ENCODE measurements at places on chromosomes 7 and 10.

- DNase-seq, result no peak
These were observed 475.6 kb upstream of the KLF6 start for GRCh38 chr10:4260483-4261124.

DNA sequence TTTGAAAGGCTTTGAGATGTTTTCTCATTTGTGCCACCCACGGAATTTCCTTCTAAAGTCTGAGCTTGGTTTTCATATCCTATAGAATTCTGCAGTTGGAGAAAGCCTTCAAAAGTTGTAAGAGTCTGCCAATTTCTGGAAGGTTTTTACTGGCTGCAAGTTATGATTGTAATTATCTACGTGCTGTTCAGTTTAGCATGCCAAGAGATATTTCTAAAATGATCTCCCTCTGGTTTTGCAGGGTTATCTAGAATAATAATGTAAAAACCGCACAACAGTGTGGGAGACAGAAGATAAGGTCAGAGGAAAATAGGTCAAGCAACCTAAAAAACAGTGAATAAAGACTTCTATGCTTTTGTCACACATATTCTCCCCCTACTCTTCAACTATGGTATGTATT is 69.3 kb downstream of the MTERF1 start:
- no peak for DNase-seq

DNA sequence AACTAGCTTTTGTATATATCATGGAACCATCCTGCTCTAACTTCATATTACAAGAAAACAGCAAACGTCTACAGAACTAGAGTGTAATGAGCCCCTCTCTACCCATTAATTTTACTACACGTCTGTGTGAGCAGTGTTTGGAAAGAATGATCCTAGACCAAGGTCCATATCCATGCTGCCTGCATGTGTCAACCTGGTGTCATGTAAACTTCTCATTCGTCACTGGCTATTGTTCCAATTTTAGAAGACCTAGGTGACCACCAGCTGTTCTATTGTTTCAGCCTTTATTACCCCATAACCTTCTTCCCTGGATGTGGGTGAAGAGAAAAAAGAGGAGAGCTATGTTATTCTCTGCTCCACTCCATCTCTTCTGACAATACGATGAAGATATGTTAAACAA is 77.1 kb downstream of the CREM start:
- DNase-seq, result no peak

GRCh38 chr7:47307311-47307710 is 274.6 kb downstream of the TNS3 start:
- DNase-seq, result no peak

GRCh38 chr7:121530227-121531174 is 134.4 kb upstream of the FAM3C start:
- no peak for DNase-seq

DNA sequence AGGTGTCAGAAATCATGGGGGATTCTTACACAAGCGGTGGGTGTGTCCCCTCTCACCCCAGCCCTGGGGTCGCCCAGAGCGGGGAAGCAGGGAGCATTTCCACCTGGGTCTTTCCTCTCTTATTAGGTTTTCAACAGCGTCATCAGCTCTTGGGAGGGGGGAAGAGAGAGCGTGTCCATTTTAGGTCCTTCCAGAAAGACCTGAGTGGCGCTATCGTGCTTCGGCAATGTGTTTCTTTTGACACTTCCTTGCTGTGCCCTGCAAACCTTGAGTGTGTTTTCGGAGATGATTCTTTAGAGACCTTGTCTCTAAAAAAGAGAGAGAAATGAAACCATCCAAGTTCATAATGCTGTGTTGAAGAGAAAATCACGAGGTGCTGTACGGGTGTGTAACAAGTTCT is 86.9 kb upstream of the PITRM1 start:
- DNase-seq, result no peak

DNA sequence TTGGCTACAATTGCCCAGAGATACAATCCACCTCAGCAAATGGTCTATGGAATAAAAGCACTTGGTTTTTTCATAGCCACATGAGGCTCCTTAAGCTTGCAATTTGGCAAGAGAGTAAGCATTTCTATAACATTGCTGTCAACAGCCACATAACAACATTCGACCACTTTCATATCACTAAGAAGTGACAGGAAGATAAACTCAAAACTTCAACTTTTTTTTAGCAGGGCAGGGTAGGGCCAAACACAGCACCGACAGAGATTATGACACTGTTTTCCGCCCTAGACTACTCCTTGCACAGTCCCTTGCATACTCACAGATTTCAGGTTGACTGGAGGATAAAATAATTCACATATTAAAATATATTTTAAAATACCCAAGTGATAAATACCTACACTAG is 185.4 kb downstream of the JAZF1 start:
- no peak for DNase-seq

DNA sequence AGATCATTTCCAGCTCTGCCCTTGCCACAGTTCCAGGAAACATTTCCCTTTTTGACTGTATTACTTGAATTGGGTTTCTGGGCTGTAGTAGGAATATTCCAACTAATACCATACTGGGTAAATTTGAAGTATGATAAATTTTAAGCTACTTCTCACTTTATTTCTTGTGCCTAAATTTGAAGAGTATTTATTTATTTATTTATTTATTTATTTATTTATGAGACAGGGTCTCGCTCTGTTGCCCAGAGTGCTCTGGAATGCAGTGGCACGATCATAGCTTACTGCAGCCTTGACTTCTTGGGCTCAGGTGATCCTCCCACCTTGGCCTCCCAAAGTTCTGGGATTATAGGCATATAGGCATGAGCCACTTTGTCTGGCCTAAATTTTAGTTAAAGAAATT is 105.5 kb downstream of the TPST1 start:
- DNase-seq, result no peak

DNA sequence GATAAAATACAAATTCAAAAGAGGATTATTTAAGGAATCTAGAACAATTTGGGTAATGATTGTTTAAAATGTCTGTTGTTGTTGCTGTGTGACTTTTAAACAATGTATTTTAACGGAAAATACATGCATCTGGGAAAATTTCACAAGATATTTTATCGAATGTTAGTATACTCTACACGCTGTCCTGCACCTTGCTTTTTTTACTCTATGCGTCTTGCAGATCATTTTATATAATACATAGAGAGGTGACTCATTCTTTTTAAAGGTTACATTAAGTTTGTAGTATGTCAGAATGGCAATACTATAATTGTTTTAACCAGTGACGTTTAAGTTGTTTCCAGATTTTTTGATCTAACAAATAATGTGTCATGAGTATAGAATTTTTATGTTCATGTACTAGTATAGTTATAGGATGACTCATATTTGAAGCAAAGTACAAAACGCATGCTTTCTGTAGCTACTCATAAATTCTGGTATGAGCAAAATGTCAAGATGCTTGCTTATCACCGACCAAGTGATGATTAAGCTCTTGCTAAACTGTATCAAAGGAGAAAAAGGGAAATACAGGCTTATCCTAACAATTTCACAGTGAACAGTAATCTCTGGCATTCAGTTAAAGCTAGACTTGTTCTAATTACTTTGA is 4.9 kb downstream of the DKK1 start:
- DNase-seq, result no peak

DNA sequence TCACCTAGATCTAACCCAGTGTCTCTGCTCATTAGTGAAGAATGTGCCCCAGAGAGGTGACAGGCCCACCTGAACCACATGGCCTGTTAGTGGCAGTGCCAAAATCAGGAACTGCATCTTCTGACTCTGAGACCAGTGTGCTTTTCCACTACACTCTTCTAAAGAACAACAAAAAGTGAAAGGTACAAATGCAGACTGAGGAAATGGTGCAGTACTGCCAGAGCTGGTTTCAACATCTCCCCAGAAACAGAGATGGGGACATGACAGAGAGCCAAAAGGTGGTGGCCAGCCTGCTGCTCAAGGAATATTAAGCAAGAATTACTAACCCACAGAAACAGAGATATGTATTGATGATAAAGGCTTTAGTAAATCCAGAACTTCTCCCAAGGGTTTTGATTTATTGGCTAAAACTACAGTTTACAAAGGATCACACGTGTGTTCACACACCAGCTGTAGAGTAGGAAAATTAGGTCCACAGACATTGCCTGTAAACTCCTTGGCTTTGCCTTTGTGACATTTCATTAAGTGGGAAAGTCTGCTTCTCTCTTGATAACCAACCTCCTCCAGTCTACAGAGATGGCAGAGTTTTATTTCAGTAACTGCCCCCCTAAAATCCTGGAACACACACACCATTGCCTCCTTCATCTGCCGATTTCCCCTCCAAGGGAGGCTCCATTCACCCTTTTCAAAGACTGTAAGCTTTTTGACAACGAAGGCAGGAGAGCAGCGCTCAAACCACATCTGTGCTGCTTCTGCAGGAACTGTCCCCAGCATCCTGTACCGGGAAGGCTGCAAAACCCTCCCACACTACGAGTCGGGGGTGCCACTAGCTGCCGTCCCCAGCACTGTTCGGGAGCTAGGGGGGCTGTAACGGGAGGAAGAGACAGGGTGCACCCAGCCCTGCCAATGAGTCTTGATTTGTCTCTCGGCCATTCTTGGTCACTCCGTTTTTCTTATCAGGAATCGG is 29.8 kb downstream of the GSDME start:
- DNase-seq, result no peak

DNA sequence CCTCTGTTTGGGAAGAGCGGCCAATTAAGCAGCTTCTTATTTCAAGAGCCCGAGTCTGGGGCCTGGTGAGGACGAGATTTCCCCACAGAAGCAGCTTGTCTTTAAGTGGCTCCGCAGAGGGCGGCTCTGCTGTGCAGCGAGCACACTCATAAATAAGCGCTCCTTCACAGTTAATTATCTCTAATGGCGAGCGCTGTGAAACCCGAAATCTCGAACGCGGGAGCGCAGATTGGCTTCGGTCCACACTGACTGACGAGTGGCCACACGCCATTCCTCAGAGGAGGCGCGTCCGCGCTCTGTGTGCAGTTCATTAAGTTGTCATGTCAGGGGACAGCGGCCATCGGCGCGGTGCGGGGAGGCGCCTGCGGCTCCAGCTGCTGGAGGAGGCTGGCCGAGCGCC is 560.9 kb downstream of the DNAJB6 start:
- no peak for DNase-seq

- DNase-seq, result no peak
These were observed 12.3 kb downstream of the MRPS24 start for GRCh38 chr7:43856996-43857395.

GRCh38 chr10:100006243-100006886 is 3.4 kb downstream of the DNMBP start:
- DNase-seq, result no peak

DNA sequence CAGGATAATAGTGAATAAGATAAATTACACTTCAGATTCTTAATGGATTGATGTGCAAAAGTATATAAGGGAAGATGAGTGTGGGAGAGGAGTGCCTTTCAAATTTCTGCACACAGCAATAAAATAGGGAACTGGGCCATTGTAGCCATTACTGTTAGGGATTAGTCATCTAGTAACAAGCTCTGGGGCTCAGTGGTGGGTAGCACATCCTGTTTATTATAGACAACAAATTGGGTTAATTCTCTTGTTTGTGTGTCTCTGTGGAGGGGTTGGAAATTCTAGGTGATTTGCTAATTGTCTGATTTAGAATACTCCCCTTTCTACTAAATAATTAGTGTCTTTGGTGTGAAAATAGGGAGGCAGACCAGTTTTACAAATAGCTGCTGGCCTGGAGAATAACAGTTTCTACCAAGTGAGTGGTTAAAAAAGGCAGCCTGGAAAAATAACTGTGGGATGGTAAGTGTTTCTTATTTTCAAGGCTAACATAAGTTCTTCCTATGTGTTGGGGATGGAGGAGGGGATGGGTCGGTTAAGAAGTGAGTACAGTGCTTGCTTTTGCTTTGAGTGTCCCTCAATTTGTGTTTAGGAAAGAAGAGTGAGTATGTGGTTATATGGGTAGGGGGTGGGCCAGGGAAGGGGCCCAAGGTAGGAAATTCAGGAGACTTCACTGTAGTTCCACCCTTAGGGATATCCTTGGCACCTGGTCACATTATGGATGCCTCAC is 43.3 kb upstream of the TMEM248 start:
- DNase-seq, result no peak

DNA sequence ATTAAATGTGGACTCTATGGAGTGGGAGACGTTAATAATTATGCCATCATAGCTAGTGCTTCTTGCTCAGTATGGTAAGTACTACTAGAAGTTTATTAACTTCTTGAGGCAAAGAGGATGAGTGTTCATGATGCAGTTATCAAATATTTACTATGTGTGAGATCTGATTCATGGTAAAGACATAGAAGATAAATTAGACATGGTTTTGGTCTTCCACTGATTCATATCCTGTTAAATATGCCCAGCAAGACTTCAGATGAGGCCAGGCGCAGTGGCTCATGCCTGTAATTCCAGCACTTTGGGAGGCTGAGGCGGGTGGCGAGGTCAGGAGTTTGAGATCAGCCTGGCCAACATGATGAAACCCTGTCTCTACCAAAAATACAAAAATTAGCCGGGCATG is 547.1 kb upstream of the ANKRD30A start:
- DNase-seq, result no peak

DNA sequence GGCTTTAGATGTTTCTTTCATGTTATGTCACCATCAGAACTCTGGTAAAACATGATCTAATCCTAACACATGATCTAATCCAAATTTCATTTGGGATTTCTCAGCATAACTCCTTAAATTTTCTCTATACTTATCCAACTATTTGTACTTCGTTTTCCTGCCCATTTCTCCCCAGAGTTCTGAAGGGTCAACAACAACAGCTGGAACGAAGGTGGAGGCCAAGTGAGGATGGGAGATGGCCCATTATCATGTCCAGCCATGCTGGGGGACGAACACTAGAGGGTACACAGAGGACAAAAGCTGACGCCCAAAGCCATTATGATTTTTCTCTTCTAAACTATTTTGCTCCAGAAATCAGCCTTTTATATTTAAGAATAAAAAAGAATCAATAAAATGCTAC is 185.4 kb downstream of the DOCK4 start:
- no peak for DNase-seq

GRCh38 chr7:148155000-148155399 is 435.6 kb upstream of the C7orf33 start:
- DNase-seq, result no peak

DNA sequence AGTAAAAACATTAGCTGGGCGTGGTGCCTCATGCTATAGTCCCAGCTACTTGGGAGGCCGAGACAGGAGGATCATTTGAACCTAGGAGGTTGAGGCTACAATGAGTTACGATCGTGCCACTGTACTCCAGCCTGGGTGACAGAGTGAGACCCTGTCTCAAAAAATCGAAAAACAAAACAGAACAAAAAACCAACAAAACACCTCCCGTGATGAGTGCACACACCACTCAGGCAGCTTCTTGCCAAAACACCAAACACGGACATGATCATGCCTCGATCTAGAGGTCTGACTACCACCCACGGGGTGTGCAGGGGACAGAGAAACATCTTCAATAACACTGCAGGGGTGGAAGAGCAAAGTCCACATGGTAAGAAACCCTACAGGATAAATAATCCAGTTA is 44.4 kb downstream of the AMZ1 start:
- no peak for DNase-seq

Data from omental fat pad (tissue), 4 donors.